ENCODE measurements at places on chromosomes 7 and 10. TPM values are rescaled to one million over a fixed set of nuclear protein-coding genes. Genes with fewer than 3 reads are reported as not detected.

DNA sequence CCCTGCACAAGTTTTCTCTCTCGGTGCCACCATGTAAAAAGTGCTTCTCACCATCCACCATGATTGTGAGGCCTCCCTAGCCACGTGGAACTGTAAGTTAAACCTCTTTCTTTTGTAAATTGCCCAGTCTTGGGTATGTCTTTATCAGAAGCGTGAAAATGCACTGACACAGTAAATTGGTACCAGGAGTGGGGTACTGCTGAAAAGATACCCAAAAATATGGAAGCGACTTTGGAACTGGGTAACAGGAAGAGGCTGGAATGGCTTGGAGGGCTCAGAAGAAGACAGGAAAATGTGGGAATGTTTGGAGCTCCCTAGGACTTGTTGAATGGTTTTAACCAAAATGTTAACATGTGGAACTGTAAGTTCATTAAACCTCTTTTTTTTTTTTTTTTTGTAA lies 15.6 kb upstream of the SLC13A1 start:
- DNase-seq = no peak

Gene AKR1D1
- not detected for total RNA-seq

DNA sequence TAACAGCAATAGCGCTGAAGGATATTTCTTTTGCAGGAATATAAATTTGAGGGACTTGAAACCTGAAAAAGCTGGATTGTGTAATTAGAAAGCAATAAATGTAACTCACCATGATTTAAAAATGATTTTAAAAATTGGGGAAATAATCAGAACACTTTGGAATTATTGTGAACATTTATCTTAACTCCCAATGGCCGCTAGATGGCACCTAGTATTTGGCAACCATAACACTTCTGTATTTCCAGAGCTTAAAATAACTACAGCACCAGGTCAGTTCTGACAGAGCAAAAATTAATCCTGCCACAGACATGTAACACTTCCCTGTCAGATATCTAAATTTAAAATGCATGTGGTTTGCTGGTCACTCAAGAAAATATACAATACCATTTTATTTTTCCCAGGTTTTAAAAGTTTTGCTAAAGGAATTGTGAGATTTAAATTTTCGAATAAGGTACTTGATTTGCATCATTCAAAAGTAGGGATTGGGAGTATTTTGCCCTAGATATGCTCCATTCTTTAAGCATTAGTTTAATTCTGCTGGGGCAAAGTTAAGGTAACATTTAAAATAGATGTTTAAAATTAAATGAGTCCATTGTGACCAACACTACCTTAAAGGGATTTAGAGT lies 144.5 kb downstream of the PPP1R3A start:
- no peak for DNase-seq

GRCh38 chr7:13560441-13560840 lies 429.0 kb downstream of the ETV1 start:
- no peak for DNase-seq

GRCh38 chr7:151382079-151382885 lies 27.6 kb downstream of the WDR86 start:
- no peak for DNase-seq

- DNase-seq = no peak
These were observed 246.2 kb downstream of the KCND2 start for GRCh38 chr7:120519224-120519623.

- DNase-seq = no peak
These were observed 53.6 kb upstream of the ANTXRL start for GRCh38 chr10:46233181-46233580.

DNA sequence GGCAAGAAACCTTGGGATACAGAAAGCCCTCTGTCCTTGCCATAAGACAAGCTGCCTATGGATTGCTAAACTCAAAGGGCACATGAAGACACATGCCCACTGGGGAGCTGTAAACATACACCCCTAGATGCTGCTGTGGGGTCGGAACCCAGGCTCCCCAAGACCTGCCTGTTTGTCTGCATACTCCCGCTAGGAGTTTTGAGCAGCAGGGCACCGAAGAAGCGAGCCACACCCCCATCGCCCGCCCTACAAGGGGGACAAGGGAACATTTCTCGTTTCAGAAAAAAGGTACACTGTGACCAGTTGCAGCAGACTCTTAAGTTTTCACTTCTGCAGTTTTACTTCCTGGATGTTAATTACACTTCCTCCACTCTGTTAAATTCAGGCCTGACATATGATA lies 680.2 kb upstream of the GHITM start:
- no peak for DNase-seq

Gene GBX1
- not detected for total RNA-seq

Gene CAMK2B
- total RNA-seq = 3.2 TPM

Gene INSIG1
- total RNA-seq = 63.6 TPM

GRCh38 chr10:34537629-34538231 lies 277.4 kb downstream of the PARD3 start:
- DNase-seq = no peak

GRCh38 chr10:110779489-110779888 lies 92.2 kb upstream of the PDCD4 start:
- DNase-seq = no peak

Gene EEPD1
- total RNA-seq = 9.8 TPM

DNA sequence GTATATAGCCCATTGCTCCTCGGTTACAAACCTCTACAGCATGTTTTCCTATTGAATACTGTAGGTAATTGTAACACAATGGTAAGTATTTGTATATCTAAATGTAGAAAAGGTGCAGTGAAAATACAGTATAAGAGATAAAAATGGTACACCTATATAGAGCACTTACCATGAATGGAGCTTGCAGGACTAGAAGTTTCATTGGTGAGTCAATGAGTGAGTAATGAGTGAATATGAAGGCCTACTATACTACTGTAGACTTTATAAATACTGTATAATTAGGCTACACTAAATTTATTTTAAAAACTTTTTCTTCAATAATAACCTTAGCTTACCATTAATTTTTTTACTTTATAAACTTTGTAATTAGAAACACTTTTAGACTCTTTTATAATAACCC lies 239.7 kb downstream of the CDK14 start:
- DNase-seq = no peak

DNA sequence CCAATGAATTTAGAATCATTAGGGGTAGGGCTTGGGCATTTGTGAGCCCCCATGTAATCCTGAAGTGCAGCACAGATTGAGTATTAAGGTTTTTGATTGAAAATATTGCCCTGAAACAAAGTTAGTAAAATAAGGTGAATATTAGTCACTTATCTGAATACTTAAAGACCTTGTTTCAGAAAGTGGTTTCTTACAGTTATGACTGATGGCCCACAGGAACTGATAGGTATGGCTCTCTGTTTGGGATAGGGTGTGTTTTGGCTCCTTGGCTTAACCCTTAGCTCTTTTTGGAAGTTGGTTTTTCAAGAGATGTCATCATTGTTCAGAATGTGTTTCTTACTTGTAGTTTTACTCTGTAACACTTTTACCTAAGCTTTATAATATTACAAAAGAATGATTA lies 34.8 kb downstream of the MDFIC start:
- no peak for DNase-seq

- no peak for DNase-seq
These were observed 29.4 kb upstream of the PPP1R9A start for GRCh38 chr7:94877731-94878670.

Gene NANOS1
- not detected for total RNA-seq

DNA sequence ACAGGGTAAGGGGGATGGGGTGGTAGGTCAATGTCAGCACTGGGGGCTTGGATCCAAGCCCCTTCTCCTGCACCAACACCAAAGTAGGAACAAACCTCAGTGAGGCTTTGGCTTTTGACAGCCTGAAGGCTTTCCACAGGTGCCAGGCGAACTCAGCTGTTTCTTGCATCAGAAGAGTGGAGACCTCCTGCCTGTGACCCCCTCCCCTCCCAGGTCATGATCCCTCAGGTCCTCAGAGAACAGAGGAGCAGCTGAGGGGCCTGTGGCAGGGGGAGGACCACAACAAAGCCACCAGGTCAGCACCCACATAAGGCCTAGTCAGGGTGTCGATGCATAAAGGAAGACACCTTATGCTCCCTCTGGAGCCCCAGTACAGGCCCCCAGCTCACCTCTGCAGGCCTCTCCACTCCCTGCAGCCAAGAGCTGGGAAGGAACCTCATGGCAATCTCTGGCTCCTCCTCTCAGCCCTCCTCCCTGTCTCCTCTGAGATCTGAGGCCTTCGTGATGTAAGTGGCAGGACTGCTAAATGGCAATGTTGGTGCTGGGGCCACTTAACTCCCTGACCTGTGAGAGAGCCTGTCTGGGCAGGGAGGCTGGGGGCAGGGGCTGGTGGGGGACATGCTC lies 19.1 kb upstream of the PRRT4 start:
- DNase-seq = no peak

DNA sequence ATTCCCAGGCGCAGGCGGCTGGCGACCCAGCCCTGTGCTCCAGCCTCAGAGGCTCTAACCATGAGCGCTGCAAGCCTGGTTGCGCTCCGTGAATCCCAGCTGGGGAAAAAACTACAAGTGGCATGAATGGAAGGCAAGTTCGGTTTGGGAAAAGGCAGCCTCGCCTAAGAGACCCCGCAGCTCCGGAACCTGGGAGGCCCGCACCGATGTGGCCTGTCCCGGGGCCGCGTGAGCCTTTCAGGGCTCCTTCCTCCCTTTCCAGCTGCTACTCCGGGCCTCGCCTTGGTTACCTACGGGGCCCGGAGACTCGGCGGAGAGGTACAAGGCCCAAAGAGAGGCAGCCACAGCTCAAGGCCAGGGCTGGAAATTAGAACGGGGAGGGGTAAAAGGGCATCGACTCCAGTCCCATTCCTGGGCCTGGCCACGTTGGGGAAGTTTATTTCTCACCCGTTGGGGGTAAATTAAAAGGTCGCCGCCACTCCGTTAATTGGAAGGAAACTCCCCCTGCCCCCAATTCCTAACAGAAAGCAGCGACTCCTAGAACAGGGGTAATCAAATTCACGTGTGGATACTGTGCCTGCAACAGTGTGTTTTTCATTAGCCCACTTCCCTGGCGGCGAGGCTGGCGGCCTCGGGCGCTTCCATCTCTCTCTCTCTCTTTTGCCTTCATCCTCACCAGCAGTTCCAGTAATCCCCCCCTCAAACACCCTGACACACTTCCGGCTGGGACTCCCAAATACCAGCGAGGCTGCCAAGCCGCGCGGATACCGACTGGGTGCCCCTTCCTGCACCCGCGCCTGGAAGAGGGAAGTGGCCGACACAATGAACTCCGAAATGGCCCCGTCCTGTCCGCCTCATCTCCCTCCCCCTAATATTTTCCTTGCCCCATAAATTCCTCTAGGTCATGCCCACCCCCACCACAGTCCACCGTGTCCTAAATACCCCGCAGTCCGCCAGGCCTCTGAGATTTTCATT lies 1.5 kb upstream of the HOXA9 start:
- no peak for DNase-seq

- no peak for DNase-seq
These were observed 101.9 kb upstream of the NPTX2 start for GRCh38 chr7:98515201-98515600.
